ENCODE measurements at places on chromosomes 13 and 19. TPM values are rescaled to one million over a fixed set of nuclear protein-coding genes. Genes with fewer than 3 reads are reported as not detected.

DNA sequence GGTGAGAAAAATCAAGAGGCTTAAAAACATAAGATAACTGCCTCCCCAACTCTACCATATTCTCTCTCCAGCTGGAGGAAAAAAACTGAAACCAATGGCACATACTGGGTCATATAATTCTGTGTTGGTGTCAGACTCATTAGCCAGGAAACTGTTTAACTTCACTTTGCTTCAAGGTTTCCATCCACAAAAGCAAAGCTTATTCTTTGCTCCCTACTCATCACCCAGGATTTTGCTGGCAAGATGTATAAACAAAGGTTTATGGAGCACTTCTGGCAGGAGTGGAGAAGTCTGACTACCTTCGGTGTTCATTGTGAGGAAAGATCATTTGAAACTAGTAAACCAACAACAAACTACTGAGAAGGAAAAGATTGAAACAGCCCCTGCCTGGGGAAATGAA, 197.5 kb upstream of the SERP2 start:
- no peak for ATAC-seq

- ATAC-seq = no peak
These were observed 2.0 kb downstream of the GJB2 start for GRCh38 chr13:20190481-20191310.

DNA sequence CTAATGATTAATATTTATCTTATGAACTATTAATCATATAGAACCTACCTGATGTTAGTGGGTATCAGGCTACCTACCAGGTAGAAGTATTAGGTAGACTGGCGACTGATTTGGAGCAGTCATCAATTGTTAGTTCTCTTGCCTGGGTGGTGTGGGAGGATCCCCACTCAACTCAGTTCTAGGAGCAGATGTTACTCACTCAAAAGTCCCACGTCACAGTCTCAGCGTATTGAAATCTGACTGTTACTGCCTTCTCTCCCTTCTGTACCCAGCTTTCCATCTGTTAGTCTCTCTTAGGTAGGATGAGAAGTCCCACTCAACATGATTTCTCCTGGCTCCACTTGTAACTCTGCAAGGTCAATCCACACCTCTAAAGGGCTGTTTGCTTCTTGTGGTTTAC, 102.7 kb downstream of the OLFM4 start:
- no peak for ATAC-seq

GRCh38 chr13:40999416-40999815, 19.7 kb downstream of the ELF1 start:
- no peak for ATAC-seq

DNA sequence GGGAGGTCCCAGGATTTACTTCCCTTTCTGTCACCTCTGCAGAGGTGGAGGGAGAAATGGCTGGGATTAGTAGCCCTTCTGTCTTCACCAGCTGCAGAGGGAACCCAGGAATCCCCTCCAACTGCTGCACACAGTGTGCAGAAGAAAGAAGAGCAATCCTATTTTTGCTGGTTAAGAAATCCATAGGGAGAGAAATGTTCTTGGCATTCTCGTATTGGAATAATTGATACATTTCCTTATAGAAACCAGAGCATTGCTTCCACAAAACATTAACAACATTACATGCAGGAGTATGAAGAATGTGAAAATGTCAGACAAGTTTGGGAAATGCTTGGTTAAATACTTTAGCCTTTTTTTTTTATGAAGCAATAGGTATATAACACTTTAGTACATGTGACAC, 48.3 kb upstream of the KLF12 start:
- ATAC-seq = no peak

CLEC11A gene
- total RNA-seq = 0.24 TPM

MBD3L2 gene
- not detected for total RNA-seq

DNA sequence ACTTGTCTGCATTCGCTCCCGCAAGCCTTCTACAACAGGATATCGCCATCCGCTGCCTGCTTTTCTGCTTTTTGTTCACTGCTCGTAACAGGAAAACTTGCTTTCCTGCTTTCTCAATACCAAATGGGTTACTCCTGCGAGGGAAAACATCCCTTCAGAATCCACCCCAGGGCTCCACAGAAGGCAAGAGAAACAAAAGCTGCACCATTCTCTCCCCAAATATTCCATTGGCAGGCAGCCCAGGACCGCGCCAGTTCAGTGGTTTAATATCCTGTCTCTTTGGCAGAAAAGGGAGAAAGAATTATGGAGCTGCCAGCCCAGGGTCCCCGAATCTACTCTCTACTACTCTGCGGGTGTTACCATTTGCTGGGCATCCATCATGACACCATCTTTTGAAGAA, 84.7 kb upstream of the DOCK9 start:
- ATAC-seq = no peak

GDF15 gene
- 0.45 TPM for total RNA-seq

GRCh38 chr13:31611214-31611613, 128.1 kb upstream of the RXFP2 start:
- ATAC-seq = no peak

GRCh38 chr19:13788991-13789390, 6.3 kb upstream of the ZSWIM4 start:
- no peak for ATAC-seq

DNA sequence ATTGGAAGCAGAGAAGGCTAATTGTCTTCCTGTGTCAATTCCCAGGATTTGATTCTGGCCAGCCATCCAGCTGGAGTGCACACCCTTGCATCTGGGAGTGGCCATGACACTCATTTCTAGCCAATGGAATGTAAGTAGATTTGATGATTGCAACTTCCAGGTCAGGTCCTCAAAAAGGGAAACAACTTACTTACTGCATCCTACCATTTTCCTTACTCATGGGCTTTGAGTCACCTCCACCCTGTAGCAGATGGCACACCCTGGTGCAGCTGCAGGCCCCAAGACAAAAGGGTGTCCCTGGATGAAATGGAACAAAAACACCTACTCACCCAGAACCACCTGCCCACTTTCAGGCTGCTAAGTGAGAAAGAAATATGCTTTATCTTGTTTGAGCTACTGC, 27.3 kb upstream of the MPHOSPH8 start:
- ATAC-seq = no peak

DNA sequence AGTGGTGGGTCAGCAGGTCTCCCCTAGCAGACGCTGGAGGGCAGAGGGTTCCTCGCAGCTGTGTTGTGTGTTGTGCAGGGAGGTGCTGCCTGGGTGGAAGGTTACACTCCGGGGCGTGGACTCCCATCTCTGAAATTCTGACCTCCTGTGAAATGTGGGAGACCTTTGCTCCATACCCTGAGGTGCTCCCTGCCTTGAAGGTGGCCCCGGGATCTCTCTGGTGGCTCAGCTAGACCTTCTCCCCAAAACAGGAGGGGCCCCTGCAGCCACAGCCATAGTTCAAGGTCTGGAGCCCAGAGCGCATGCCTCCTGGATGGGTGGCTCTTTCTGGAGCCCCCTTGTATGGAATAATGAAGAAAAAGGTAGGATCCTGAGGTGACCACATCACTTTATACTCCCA, 70.2 kb downstream of the SOX1 start:
- no peak for ATAC-seq

RXFP2 gene
- total RNA-seq = not detected

SERPINE3 gene
- not detected for total RNA-seq
